EL (cell line): ENCODE measurements at places on chromosomes 12 and 14.
A peak's percentile ranks its signal among the peaks of the same experiment; 100 is the strongest.

DNA sequence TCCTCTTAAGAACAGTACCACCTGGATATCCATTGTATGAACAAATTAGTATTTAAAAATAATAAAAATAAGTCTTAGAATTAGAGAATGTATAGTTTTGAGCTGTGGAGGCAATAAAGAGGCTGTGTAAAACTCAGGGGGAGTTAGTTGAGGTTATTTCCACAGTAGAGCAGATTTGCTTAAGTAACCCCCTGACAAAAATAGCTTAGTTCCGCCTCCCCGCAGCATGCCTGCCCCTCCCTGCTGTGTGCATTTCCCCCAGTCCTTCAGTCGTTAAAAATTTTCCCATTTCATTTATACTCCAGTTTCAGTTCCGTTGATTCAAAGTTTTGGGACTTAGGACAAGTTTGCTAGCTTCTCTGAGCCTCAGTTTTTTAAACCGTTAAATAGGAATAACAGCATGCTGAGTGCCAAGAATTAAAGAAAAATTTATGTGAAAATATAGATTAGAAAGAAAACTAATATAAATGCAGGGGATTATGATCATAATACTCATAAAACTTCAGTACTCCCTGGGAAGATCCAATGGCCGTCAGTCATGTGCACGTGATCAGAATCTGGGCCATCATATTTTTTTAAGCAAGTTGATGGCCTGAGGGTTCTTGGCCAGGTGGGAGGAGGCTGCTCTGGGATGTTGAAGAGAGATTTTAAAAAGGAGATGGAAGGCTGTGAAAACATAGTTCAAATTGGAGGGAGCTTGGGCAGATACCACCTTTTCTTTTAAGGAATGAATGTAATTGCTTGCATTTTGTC, 14.5 kb upstream of the SLC38A2 start:
- DNase-seq: peak; percentile 58

- peak; percentile 54 for DNase-seq
These were observed 148.3 kb downstream of the SAMD4A start for GRCh38 chr14:54715239-54715638.

- no peak for DNase-seq
These were observed 47.7 kb downstream of the PPHLN1 start for GRCh38 chr12:42373669-42374068.

DNA sequence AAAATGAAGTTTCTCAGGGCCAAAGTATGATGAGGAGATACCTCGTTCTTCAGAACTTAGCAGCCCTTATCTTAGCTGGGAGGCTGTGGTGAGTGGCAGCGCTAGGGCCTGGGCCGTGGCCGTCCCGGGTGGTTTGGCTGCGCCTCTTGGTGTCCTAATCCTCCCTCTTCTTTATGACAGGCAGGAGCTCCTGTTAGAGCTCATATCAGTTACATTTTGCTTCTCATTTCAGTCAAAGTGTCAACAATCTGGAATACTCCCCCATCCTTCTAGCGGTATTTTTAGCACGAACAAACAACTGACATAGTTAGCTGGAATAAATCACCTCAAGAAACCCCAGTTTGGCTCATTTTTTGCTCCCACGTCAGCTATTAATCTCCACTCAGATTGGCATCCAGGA, 188.8 kb downstream of the TTC7B start:
- no peak for DNase-seq

DNA sequence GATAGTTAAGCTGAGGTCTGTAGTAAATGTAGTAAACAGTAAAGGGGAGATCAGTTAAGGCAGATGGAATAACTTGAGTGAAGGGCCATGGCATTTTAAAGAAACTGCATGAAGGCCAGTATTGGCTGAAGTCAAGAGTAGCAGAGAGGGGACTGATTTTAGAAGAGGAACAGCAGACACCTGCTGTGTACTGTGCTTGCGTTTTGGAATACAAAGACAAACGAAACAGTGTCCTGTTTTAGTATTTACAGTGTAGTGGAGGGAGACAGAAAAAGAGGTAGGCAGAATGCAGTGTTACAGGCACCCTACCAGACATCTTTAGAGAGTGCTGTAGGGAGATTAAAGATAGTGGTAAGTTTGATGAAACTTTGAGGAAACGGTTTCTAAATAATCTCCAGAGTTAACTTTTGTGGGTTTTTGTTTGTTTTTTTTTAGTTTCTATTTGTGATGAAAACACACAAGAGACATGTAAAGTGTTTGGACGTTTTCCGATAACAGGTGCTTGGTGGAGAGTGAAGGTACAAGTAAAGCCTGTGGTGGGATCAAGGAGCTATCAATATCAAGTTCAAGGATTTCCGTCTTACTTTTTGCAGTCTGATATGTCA, 2.1 kb downstream of the HELB start:
- no peak for DNase-seq

- DNase-seq: no peak
These were observed 888.1 kb upstream of the MDGA2 start for GRCh38 chr14:48563489-48563888.

- DNase-seq: no peak
These were observed 5.3 kb upstream of the CEP128 start for GRCh38 chr14:80946797-80947196.

DNA sequence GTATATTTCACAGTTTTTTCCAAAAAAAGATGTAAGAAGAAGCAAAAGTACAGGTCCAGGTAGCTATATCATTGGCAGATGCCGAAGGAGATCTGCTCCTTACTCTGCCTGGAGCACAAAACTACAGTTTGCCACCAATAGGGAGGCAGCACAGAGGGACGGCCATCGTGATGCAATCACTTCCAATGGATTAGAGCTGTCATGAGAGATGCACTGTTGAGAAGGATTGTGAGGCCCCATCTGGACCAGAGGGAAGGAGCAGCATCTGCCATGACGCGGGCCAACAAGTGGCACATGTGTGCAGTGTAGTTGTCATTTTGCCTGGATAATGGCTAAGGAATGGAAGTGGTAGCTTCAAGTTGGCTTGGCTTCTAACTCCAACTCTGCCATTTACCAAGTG, 318.8 kb upstream of the FKBP4 start:
- no peak for DNase-seq

DNA sequence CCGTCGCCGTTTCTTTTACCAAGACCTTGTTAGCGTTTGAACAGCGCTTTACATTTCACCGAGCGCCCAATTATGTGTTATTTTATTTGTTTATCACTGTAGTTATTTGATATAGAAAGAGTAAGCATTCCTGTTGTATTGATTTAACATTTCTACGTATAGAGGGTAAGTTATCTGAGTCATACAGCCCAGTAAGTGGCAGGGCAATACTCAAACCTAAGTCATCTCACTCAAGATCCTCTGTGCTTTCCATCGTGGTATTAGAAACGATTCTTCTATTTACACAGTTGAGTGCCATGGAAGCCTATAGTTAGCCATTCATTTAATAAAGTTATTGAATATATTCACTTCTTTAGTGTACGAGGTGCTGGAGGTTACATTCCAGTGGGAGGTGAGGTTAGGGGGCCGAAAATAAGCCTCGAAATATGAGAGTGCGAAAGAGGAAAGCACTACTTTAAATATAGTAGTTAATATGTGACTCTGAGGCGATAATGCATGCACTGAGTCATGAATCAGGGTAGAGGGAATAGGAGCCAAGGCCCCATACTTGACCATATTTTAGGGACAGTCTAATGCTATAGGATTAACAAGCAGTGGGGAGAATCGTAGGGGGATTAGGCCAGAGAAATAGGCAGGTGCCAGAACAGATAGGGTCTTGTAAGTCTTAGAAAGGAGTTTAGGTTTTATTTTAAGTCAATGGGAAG, 629 bp downstream of the RAD51AP1 start:
- peak; percentile 12 for DNase-seq

GRCh38 chr12:21324551-21324950, 10.2 kb downstream of the SLCO1A2 start:
- no peak for DNase-seq

- peak; percentile 21 for DNase-seq
These were observed 197.2 kb downstream of the CHST11 start for GRCh38 chr12:104653730-104654664.

- no peak for DNase-seq
These were observed 30.0 kb upstream of the LRRK2 start for GRCh38 chr12:40194846-40195245.

GRCh38 chr14:102056694-102057442, 30.0 kb downstream of the HSP90AA1 start:
- DNase-seq: no peak

DNA sequence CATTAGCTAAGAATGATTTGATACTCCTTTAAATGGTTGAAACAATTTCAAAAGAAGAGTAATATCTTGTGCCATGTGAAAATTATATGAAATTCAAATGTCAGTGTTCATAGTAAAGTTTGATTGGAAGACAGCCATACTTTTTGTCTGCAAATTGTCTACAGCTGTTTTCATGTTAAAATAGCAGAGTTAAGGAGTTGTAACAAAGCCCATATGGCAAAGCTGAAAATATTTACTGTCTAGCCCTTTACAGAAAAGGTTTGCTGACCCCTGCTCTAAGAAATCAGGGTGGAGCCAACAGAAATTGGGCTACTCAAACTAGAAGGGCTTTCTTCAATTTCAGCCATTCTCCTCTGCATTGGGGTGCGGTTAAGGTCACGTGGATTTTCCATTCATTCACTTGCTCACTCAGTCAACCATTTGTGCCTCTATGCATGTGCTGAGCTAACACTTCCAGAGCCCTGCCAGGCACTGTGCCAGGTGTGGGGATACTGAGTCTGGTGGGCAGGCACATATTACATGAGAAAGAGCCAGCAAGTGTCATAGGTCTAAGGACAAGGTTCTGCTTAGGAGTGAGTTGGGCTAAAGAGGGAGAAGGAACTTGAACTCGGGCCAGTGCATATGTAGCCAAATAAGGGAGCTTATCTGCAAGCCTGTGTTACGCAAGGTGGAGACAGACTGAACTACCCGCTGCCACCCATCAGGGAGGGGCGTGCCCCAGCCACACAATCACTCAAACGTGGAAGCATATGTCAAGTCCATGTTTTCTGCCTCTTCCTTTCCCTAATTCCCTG, 139.8 kb upstream of the NOS1 start:
- DNase-seq: no peak

DNA sequence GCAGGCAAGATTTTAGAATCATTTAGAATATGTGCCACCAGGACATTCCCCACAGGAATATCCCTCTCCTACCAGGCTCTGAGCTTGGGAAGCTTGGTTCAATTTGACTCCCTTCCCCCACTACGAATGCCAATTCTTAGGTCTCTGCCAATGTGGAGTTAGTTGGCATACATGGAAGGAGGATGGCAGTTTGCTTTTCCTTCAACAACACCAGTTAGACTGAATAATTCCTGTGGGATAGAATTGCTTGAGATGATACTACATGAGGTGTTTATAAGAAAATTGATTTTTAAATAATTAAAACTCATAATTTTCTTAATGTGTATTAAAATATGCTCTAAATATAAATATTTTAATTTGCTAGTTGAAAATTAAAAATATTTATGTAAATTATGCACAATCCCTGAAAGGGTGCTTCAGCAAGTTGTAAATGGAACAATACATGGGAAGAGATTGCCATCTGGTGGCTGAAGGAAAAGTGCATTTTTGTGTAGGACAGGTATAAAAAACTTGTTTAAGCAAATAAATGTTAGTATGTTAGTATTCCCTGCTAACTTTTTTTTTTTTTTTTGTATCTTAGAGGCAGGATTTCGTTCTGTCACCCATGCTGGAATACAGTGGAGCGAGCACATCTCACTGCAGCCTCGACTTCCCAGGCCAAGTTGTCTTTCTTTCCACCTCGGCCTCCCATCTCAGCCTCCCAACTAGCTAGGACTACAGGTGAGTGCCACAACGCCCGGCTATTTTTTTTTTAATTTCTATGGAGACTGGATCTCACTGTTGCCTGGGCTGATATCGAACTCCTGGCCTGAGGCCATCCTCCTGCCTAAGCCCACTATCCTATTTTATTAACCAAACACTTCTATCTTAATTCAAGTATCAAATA, 25.8 kb upstream of the STRAP start:
- DNase-seq: peak; percentile 69

DNA sequence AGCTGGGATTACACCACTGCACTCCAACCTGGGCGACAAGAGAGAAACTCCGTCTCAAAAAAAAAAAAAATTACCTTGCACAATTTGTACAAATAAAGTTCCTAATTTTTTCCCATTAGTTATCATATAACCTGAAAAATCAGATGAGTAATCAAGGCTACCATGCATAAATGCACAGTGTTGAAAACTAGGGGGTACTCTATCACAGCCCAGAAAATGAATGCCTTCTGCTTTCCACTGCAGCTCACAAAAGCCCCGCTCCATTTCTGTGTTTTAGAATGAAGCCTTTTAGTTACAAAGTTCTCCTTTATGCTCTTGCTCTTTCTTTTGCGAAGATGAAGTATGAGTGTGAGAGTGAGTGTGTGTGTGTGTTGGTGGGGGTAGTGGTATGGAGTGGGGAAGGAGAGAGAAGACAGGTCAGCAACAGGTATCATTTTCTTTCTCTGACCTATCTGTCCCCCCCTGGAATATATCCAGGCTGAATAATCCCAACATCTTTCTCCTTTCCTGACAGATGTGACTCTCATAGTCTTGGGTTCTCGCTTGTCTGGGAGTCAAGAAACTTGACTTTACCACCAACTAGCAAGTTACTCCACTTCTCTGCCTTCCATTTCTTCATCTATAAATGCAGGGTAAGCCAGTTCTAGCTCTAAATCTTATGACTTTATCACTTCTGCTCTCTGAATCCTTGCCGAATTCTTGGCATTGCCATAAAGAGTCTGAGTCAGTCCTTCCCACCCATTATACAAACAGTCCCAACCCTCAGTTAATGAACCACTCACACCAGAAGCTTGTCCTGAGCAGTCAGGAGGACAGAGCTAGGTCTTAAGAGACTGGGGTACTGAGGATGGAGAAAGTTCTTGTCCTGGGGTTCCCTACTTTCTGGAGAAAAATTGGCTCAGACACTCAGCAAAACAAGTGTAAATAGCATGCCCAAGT, 16.1 kb downstream of the BIN2 start:
- DNase-seq: peak; percentile 81

DNA sequence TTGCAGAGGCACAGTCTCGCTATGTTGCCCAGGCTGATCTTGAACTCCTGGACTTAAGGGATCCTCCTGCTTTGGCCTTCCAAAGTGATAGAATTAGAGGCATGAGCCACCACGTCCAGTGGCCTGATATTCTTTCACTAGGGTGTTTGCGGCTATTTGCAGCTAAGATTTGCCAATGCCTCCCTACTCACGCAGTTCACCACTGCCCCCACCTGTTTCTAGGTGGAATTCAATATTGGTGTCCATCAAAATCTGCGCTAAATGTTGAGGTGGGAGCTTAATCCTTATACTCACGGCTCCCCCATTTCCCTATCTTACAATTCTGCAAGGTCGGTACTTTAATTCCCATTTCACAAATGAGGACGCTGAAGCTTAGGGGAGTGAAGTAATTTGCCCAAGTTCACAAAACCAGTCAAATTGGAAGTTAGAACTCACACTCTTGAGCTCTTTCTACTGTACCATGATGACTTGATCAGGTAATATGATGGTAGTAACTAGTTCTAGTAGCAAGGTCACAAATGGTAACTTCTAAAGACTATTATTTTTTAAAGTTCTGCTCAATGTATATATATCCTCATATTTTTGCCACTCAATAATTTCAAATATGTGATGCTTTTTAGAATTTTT, 22.1 kb upstream of the LRRC9 start:
- peak; percentile 15 for DNase-seq

GRCh38 chr14:100767788-100768536, 41.3 kb downstream of the DLK1 start:
- no peak for DNase-seq
